ENCODE measurements at places on chromosomes 7 and 10. TPM values are rescaled to one million over a fixed set of nuclear protein-coding genes. Genes with fewer than 3 reads are reported as not detected.

DNA sequence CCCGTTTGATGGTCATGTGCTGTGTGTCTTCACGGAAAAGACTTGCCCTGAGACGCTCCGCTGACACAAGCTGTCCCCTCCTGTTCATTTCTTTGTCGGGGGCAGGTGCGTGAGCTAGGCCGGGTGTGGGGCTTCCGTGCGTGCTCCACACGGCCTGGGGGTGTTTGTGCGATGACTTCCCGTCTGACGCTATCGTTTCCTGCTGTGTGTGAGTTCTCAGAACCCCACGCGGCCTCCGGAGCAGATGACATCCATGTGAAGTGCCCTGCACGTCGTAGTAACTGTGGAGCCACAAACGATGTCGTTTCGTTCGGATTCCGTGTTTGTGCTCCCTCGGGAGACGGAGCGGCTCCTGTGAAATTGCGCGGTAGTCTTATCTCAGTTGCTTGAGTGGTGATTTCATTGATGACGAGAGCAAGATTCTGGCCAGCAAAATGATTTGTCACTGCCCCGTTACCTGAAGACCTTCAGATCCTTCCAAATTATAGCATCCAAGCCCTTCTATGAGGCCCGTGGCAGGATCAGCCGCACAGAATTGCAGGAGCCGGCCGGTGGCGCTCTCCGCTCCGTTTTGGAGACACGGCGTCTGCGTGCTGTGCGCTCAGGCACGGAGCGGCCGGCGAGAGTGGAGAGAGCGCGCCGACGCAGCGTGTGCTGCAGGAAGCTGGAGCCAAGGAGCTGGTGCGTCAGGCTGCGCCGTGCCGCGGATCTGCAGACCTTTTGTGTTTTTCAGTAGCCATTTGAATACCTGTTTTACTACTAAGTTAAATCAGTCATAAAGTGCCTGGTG is 94.9 kb downstream of the NKX6-2 start:
- peak; percentile 45 for DNase-seq

DNA sequence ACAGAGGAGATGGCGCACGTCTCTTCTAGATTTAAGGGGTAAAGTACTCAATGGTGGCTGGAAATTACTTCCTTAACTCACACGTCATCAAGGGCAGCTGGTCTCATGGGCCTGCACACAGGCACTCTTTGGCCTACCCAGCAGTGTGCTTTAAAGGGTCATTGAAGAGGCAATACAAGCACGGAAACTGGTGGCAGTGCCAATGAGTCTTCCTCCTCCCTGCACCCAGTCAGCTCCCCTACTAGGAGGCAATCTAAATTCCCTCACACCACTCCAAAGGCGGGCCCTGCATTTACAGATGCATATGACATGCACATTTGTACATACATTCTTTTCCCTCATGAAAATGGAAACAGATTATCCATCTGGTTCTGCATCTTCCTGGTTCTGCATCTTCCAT is 47.4 kb downstream of the PPIF start:
- DNase-seq: no peak

GRCh38 chr10:93872375-93873158 is 21.2 kb upstream of the SLC35G1 start:
- DNase-seq: no peak

DNA sequence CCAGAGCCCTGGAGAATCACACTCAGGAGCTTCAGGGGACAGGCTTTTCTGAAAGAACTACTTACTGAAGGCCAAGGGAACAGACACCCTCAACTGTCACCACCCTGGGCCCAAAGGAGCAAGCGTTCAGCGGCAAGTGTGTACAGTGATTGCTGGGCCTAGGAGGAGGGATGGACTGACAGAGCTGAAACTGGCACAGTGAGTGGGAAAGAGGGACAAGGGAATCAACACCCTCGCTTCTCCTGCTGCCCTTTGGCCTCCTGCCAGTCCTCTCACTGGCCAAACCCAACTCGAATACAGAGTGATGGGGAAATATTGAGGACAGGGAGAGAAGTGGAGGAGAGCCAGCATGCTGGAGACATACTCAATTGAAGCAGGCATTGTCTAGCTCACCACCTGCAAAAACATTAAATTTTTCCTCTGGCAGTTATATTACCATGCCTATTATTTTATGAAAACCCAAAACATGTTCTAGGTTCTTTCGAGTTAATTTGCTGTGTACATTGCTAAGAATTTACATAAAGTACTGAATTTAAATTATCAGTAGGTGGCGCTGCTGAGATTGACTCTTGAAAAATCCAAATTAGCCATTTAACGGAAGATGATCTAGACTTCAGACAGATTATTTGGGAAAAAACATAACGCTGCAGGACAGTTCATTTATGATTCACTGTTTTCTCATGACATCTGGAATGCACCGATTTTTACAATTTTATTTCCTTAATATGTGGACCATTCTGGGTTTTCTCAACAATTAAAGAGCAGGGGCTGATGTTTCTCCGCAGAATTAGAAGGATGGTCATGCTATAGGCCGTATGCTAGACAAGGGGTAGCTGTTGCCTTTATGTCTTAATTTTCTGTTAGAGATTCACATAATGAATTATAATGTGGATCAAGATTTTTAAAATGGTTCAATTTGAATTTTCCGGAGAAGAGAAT is 14.7 kb upstream of the TMEM236 start:
- DNase-seq: no peak

The TMEM225B gene
- total RNA-seq: 0.52 TPM

The TSPAN15 gene
- 5.0 TPM for total RNA-seq

The CXCL12 gene
- total RNA-seq: 21.1 TPM

The ADAM8 gene
- total RNA-seq: 1.3 TPM

All from H7 (cell line).